ENCODE measurements at places on chromosomes 13 and 19.

- no peak for DNase-seq
These were observed 101.4 kb downstream of the RNF17 start for GRCh38 chr13:24865163-24865953.

GRCh38 chr13:58018020-58018419 lies 386.5 kb downstream of the PCDH17 start:
- DNase-seq, result no peak

DNA sequence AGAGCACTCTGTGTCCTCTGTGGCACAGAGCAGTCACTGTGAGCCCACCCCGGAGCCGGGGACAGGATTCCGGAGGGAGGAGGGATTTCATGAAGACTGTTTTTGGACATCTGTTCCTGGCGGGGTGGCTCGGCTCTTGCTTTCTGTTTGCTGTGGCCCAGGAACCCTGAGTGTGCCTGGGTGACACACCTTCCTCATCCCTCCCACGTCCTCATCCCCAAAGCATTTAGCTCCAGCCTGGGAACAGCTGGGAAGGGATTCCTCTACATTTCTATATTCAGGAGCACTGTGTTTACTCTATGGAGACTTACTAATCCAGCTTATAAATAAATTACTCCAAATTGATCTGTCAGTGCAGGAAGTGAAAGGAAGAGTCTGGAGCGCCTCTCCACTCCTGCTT lies 97.8 kb upstream of the UBL3 start:
- DNase-seq, result no peak

DNA sequence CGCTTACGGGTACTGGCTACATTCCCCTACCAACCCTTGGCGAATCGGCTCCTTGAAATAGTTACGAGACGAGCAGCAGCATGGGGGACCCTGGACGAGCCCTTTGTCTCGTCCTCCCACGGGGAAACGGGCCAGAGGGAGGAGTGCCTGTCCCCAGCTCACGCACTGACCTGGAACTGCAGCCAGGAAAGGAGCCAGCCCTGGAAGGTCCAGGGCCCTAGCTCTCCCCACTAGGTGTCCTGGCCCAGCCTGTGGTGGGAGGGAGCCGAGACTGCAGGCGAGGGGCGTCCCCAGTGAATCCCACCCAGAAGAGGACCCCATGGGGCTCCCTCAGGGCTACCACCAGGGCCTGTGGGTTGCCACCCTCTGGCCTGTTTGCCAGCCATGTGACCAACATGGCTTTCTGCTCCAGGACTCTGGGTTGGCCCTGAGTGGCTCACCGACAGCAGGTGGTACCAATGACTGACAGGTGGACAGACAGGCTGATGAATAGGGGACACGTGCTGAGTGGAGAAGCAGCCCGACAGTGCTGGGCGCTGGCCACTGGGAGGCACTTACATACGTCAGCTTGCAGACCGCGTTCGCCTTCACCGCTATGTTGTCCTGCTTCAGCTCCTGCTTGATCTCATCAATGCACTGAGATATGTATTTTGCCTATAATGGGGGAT lies 13.2 kb downstream of the AP3D1 start:
- DNase-seq, result no peak

DNA sequence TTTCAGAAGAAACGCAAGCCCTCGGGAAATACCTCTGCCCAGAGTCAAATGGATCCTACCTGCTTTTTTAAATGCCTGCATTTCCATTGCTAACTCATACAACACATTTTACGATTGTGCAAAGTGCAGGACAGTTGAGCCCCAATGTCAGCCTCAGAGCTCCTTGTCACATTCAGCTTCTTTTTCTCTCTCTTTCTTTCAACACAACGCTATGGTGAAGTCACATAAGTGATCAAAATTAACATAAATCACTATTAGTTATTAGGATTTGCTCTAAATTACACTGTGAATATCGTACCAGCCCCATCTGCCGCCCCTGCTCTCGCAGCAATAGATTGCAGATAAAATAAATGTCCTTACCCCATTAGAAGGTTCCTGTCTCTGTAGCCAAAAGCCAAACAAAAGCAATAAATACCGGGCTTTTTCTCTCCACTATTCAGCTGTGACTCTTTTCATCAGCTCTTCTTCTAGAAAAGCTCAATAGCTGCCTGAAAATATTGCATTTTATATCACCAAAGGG lies 8.8 kb downstream of the POU4F1 start:
- no peak for DNase-seq

DNA sequence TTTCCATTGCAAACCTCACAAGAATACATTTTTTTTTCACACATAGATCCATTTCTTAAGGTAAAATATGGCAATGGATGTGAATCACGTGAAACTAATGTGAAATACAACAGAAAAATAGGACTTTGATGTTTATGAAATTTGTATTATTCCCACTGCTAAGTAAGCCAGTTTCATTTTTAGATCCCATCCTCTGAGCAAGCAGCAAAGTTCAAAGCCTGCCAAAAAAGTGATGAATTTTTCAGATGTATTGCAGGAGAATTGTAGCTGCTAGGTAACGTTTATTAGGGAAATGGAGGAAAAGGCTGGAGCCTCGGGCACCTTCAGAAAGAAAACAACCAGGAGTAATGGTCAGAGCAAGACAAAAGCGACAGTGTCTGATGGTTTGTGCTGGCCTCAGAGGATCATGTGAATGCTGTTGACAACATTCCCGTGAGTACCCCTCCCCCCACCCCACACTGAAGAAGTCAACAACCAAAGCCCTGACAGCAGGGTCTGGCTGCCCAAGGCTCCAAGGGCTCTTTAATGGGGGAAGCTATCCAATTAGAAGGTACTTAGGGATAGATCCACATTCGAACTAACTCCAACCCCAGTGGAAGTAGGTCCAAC lies 95.5 kb downstream of the OXGR1 start:
- DNase-seq, result no peak

- DNase-seq, result peak; percentile 13
These were observed 50.6 kb upstream of the UQCRFS1 start for GRCh38 chr19:29263305-29264135.

GRCh38 chr13:51260154-51260553 lies 38.0 kb downstream of the FAM124A start:
- DNase-seq, result no peak

DNA sequence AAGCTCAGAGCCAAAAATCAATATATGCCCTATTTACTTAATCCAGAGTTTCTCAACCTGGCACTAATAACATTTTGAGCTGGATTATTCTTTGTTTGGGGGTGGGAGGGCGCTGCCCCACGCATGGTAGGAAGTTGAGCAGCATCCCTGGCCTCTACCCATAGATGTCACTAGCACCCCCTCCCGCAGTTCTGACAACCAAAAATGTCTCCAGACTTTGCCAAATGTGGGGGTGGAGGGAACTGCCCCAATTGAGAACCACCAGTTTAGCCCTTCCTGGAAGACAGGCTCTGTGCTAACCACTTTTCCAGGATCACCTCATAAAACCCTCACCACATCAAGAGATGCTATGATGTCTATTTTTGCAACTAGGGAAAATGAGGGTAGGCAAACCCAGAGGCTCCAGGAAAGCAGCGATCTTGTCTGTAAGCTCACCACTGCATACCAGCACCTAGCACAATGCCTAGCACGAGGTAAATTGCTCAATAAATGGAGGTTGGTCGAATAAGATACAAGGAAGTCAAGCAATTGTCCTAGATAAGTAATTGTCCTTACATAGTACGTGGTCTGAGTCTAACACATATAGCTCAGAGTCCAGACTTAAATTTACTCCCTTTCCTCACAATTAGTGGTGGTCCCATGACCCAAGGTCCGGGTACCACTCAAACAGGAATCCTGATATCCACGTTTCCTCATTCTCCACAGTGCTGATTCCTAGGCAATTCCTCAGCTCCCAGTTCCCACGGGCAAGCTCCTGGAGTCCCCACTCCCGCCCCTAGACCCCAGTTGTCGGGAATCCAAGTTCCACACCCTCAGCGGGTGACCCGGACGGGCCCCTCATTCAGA lies 892 bp downstream of the TRIR start:
- no peak for DNase-seq

- DNase-seq, result peak; percentile 82
These were observed 15.2 kb upstream of the MYO1F start for GRCh38 chr19:8592231-8593009.

GRCh38 chr19:47049307-47049700 lies 880 bp upstream of the TMEM160 start:
- no peak for DNase-seq

DNA sequence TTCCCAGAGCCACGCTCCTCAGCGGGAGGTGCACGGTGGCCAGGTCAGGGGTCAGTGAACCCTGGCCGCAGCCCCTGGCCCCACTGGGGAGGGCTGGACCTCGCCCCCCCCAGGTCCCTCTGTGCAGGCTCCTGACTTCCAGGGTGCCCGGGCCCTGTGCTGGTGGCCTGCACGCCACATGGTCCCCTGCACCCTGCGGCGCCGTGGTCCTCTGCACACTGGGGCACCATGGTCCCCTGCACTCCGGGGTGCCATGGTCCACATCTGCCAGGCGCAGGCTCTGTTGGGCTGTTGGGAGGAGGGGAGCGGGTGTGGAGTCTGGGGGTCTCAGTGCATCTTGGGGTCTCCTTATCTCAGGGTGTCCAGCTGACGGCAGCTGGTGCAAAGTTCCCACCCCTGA lies 23.3 kb upstream of the TMEM255B start:
- DNase-seq, result no peak

GRCh38 chr13:58239774-58240268 lies 608.3 kb downstream of the PCDH17 start:
- DNase-seq, result no peak

DNA sequence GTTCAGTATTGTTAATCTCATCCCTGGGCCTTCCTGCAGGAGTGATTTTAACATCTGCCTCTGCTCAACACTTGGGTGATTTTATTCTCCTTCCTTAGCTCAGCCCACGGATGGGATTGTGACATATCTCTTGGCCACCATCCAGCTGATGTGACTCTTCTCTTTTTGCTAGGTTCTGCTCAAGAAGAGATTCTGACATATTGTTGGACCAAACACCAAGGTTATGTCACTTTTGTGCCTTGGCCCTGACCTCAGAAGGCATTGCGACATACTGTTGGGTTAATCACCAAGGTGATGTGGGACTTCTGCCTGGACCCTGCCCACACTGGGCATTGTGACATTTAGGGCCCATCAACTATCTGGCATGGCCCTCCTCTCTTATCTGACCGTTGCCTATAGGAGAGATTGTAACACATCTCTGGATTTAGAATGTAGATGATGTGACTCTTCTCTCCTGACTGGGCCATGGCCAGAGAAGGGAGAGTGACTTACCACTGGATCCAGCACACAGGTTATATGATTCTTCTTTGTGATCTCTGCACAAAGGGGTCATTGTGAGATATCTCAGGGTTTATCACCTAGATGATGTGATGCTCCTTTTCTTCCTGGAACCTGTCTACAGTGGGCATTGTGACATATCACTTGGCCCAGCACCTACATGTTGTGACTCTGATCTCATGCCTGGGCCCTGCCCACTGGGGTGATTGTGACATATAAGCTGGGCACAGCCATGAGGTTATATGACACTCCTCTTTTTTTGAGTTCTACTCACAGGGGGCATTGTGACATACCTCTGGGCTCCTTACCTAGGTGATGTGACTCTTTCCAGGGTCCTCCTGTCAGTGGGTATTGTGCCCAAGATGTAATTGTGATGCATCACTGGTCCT lies 88.8 kb downstream of the ZNF429 start:
- DNase-seq, result no peak

GRCh38 chr13:67004511-67004910 lies 225.6 kb downstream of the PCDH9 start:
- no peak for DNase-seq

DNA sequence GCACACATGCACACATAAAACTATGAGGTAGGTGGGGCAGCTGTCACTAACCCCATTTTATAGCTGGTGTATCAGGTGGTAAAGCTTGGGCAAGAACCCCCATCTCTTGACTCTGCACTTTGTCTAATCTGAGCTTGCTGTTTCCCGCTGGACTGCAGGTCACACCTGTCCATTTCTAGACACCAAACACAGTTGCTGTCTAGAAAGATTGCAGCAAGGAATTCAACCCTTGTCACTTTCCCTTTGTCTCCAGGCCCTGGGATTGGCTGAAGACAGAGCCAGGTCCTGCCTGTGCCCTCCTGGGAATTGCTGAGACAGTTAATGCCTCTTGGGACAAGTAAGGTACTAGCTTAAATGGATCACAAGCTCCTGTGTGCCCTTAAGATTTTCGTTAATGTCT lies 83.8 kb downstream of the RNASEH2B start:
- DNase-seq, result no peak

- no peak for DNase-seq
These were observed at the start of gene PLEKHA4 for GRCh38 chr19:48868114-48868886. Gene PLEKHA4 (minus strand): TSS chr19:48868617. CDS start chr19:48867620, 997 bp downstream.

GRCh38 chr19:41261474-41262190 lies 2.5 kb upstream of the HNRNPUL1 start:
- no peak for DNase-seq

Data from stimulated activated CD8-positive, alpha-beta memory T cell treated with anti-CD3 and anti-CD28 coated beads, Interleukin-15, amount 100 ng/mL, for 4 hours (primary cell).